ENCODE measurements at places on chromosomes 6 and 20.

GRCh38 chr6:19891451-19891850 is 54.3 kb downstream of the ID4 start:
- no peak for DNase-seq

DNA sequence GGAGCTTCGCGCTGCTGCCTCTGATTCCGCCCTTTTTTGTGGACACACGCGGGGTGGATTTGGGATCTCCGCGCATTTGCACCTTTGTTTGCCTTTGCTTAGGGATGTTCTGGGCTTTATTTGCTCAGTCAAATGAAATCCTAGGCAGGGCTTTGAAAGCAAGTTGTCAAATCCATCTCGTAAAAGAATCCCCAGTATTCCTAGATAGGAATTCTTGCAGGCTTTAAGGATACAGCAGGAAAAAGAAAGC is 453 bp downstream of the CEP57L1 start:
- DNase-seq = no peak

GRCh38 chr6:3193102-3193849 is 34.2 kb downstream of the TUBB2B start:
- DNase-seq = no peak

GRCh38 chr6:149503872-149504271 is 19.1 kb upstream of the ZC3H12D start:
- DNase-seq = no peak

DNA sequence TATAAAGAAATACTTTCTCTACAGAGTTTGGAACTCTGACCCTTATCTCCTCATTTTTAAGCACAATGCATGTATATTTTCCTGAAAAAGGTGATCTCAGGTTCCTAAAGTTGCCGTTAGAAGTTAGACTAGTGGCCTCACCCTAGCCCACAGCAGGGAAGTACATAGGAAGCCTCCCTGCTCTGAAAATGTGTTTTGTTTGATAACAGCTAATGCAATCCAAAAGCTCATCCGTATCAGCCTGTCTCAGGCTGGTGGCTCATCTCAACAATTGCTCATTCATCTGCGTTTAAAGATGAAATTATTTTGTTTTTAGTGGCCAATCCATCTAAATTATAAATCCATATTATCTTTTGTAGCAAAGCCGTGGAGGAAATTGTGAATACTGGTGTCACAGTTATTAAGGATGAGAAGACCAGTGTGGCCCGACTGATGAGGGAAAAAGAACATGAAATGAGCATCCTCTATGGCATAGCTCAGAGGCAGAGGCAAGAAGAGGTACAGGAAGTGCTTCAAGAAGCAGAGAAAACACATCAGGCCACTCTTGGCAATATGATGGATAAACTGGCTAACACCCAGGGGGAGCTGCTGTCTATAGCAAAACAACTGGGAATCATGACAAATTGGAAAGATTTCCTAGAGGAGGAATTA is 20.1 kb downstream of the C6orf163 start:
- no peak for DNase-seq

DNA sequence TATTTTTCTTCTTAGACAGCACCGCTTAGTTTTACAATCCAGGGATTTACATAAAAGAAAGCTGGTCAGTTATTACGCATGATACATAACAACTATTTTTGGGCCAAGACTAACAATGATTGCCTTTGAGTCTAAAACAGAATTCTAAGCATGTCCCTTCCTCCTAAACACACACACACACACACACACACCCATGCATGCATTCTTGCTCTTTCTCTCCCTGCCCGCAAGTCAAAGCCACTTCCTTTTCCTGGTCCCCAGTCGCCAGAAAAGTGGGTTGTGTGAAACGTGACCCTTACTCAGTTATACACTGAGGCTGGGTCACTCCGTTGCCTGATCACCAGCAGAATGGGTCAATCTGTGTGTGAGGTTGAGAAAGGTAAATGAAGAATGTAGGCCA is 31.4 kb downstream of the FYN start:
- DNase-seq = no peak

- DNase-seq = peak; percentile 57
Measured at GRCh38 chr6:27518881-27519795, 46.2 kb upstream of the ZNF184 start.

DNA sequence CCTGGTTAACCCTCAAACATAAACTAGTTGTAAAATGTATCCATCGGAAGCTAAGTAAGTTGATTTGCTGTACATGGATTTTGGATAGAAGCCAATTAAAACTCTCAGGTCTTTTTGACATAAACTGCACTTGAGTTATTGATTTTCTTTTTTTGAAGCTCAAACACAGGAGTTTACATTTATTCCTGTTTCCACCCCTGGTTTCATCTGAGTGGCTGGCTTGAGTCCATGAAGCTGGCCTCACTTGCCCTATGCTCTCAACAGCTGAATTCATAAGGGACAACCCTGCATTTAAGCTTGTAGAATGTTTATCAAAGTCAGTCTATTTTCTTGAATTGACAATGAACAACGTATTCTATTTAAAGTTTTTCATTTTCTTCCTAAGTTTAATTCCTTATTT is 58.1 kb upstream of the PLEKHG1 start:
- no peak for DNase-seq

DNA sequence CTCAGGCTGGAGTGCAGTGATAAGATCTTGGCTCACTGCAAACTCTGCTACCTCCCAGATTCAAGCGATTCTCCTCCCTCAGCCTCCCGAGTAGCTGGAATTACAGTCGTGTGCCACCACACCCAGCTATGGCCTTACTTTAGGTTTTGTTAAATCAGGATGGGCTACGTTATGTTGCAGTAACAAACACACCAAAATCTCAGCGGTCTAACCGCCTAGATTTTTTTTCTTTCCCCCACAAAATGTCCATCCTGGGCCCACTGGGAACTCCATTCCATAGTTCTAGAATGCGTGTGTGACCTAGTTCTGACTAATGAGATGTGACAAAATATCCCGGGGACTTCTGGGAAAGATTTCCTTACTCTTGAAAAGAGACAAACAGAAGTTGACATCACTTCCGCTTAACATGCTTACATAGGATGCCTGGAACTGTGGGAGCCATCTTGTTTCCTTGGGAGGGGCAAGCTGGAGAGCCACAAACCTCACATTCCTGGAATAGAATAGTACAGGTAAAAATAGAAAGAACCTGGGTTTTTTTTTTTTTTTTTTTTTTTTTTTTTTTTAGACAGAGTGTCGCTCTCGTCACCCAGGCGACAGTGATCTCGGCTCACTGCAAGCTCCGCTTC is 42.3 kb upstream of the TRERF1 start:
- DNase-seq = no peak

DNA sequence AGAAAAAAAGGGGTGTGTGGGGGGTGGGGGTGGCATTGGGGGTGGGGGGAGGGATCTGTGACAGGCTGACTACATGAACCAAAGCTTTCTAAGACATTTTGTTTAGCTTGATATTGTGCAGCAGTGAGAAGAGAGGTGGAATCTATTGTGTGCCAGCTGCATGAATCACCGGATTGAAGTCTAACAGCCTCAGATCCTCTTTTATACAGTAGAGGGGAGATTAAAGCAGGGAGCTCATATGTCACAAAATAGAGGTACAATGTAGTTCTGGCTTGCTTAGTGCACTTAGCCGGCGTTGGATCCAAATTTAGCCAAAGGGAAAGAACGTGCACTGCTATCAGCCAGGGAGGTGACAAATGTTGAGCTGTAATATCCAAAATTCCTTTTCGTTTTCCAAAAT is 404.2 kb upstream of the CITED2 start:
- no peak for DNase-seq

DNA sequence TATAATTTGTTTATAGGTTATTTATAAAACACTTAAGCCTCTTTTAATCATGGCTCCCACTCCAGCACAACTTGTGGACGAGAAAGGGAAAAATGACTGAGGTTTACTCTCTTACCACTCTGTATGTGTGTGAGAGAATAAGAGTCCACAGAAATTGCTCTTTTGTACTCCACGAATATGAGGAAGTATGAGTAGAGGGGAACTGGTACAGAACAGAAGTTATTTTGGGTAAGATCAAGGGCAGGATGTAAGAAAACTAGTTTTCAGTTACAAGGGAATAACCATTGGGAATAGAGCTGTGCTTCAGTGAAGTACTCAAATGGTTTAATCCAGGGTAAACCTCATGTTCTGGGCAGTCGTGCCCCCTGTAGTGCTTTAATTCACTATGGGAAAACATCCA is 72.6 kb downstream of the REV3L start:
- DNase-seq = no peak

- DNase-seq = no peak
Measured at GRCh38 chr20:57177636-57178280, 88.7 kb downstream of the BMP7 start.

- no peak for DNase-seq
Measured at GRCh38 chr6:121135425-121135824, 198.9 kb downstream of the TBC1D32 start.

DNA sequence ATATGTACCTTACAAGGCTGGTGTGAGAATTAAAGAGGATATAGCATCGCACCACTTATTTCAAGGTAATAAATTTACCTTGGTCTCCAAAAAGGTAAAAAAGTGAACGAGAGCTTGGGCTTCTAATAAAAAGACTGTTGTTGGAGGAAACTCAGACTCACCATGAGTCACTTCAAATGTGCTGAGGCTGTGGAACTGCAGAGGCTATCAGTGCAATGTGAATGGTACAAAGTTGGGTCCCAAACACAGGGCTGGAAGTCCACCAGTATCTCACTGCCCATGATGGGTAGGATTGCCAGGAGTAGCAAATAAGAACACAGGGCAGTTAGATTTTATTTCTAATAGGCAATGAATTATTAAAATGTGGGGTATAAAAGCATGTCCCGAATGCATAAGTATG is 200.6 kb downstream of the MAFB start:
- DNase-seq = no peak

- no peak for DNase-seq
Measured at GRCh38 chr6:93259332-93259731, 160.0 kb downstream of the EPHA7 start.

DNA sequence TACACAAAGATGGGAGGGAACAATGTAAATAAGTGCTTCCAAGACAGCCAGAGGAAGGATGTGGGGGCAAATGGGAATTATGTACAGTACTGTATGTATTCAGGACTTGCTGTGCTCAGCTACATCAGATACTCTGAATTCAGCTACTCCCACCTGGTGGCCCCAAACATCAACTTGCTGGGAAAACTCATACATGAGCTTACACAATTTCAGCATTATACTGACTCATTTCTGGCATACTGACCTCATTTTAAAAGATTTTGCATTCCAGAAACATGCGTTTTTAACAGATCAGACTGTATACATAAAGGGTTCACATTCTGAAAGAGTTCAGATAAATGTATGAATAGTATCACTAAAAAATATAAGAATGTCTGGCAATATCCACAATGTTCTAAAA is 59.7 kb downstream of the GPX5 start:
- no peak for DNase-seq

DNA sequence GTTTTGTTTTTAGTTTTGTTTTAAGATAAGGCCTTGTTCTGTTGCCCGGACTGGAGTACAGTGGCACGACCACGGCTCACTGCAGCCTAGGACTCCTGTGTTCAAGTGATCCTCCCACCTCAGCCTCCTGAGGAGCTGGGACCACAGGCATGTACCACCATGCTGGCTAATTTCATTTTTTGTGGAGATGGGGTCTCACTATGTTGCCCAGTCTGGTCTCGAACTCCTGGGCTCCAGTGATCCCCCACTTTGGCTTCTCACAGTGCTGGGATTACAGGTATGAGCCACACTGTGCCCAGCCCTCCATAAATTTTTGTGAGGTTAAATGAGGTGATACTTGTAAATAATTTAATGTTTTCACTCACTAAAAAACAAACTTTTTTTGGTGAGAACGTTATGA is 76.6 kb downstream of the ARID1B start:
- no peak for DNase-seq

- no peak for DNase-seq
Measured at GRCh38 chr20:4134861-4135379, 119.6 kb upstream of the RNF24 start.

DNA sequence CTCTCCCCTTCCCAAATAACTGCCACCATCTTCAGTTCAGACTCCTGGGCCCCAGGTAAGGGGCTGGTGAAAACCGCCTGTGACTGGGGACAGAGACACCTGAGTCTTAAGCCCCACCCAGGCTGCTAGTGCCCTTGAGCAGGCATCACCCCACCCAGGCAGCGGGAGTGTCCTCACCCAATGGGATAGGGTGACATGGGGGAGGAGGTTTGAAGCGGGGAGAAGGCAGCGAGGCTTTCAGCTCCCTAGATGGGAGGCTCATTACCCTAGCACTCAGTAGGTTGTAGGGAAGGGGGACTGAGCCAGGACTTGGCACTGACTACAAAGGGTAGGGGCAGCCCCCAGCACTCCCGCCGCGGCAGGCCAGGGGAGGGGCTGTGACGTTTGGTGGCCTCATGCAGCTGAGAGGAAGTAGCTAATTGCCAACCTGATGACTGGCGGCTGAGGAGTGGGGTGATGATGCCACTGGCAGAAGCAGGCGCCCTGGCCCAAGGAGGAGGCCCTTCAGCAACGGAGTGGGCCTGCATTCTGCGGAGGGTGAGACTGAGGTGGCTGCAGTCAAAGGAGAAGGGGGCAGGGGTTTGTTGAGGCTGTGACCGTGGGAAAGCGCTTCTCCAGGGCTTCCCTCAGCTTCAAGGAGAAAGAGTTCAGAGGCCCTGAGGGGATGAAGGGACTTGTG is 126.9 kb downstream of the MRPL14 start:
- DNase-seq = no peak

DNA sequence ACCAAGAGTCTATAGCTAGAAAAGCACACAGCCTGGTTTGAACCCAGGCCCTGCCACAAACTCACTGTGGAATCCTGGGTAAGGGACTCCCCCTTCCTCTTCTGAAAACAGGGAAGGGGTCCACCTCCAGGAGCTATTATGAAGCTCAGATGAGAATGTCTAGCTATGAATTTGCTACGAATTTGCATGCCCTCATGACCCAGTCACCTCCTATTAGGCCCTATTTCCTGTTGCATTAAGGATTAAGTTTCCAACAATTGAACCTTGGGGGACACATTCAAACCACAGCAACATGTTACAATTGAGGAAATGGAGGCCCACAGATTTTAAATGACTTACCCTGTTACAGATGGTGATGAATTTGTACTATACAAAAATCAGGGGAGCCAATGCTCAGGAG is 46.2 kb downstream of the PREX1 start:
- DNase-seq = no peak

DNA sequence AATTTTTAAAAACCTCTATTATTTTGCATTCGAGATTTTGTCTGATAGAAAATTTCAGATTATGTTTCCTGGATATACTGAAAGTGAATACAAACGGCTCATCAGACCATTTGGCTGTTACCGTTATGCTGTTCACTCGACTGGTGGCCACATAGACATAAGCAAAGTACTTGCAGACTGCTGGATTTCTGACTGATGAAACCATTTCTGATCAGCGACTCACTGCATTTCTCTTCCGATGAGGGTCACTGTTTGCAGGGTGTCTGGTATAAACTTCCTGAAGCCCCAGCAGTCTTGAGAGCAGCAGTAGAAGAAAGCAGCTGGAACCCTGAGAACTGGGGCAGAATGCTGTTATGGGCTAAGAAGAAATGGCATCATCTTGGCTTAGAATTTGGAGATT is 17.7 kb downstream of the SNX9 start:
- no peak for DNase-seq

- DNase-seq = no peak
Measured at GRCh38 chr20:755941-756340, 12.4 kb downstream of the SLC52A3 start.

- DNase-seq = peak; percentile 39
Measured at GRCh38 chr6:11043378-11043960, 636 bp downstream of the ELOVL2 start.

- no peak for DNase-seq
Measured at GRCh38 chr6:127367023-127367375, 23.6 kb upstream of the ECHDC1 start.
